ENCODE measurements at places on chromosomes 5 and 9. TPM values are rescaled to one million over a fixed set of nuclear protein-coding genes. Genes with fewer than 3 reads are reported as not detected.

Gene MYMK
- total RNA-seq: not detected

- DNase-seq: no peak
Observed at GRCh38 chr5:65948115-65948747, 21.9 kb downstream of the ERBIN start.

Gene SLC36A2
- not detected for total RNA-seq

DNA sequence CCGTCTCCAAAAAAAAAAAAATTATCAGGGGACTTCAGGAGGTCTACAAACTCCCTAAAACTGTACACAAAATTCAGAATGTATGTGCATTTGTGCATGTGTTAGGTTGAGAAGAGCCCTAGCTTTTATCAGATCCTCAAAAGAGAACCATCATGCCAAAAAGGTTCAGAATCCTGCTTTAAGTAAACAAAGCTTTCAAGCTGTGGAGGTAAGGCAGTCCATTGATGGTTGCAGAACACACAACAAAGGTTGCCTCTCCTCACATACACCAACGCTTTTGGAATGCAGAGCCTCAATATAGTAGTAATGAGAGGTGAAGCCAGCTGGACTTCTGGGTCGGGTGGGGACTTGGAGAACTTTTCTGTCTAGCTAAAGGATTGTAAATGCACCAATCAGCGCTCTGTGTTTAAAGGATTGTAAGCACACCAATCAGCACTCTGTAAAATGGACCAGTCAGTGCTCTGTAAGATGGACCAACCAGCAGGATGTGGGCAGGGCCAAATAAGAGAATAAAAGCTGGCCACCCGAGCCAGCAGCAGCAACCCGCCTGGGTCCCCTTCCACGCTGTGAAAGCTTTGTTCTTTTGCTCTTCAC lies 57.9 kb upstream of the RNF38 start:
- DNase-seq: no peak

GRCh38 chr9:134993416-134993815 lies 75.7 kb upstream of the FCN1 start:
- DNase-seq: no peak
